ENCODE measurements at places on chromosomes 4 and X.

GRCh38 chr4:141705747-141706377 lies 69.5 kb downstream of the IL15 start:
- DNase-seq, result no peak

DNA sequence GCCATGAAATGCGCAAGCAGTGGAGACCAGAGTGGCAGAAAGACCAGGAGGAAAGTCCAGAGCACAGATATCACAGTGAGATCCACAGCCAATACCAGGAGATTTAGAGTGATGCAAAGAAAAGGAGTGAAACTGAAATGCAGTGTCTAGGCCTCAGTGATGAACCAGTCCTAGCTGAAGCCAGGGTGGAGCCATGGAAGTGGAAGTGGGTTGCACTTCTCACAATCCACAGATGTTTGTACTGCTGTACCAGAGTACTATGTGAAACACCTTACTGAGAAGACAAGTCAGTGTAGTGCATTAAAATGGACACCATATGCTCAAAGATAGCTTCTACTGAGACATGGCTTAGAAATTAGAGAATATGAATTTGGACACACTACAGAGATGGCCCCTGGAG lies 403.3 kb downstream of the HNRNPD start:
- no peak for DNase-seq

DNA sequence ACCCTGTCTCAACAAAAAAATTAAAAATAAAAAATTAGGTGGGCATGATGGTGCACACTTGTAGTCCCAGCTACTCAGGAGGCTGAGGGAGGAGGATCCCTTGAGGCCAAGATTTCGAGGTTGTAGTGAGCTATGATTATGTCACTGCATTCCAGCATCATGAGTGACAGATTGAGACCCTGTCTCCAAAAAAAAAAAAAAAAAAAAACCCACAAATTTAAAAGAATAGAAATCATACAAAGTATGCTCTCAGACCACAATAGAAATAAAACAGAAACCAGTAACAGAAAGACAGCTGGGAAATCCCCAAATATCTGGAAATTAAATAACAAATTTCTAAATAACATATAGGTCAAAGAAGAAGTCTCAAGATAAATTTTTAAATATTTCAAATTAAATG lies 81.0 kb upstream of the HUWE1 start:
- DNase-seq, result no peak

DNA sequence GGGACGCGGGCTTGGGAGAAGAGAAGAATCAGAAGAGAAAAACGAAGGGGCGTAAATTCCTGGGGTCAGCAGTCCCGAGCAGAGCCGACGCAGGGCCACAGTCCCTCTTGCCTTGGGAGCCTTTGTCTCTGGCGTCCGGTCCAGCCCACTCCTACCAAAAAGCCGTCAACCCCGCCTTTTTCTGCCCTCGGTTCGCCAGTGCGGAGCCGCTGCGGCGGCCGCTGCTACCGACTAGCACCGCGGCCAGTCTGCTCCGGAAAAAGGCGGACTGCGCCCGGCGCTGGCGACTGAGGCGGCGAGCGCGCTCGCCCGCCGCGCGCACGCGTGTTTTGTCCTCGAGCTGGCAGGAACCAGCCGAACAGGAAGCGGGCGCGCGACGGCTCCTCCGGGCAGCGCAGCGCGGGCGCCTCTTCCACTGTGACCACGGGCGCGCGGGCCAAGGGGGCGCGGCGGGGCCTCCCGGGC lies 502 bp downstream of the HNRNPDL start:
- DNase-seq, result no peak

Measured in omental fat pad (tissue), 4 donors.